ENCODE measurements at places on chromosomes 4 and X.

DNA sequence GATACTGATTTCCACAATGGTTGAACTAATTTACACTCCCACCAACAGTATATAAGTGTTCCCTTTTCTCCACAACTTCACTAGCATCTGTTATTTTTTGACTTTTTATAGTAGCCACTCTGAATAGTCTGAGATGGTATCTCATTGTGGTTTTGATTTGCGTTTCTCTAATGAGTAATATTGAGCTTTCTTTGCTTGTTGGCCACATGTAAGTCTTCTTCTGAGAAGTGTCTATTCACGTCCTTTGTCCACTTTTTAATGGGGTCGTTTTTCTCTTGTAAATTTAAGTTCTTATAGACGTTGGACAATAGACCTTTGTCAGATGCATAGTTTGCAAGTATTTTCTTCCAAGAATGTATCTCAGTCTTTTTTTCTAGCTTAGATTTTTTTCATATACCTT is 10.0 kb downstream of the FBXW7 start:
- no peak for DNase-seq

- DNase-seq, result no peak
These were observed 48.1 kb downstream of the SMC1A start for GRCh38 chrX:53374222-53374820.

GRCh38 chr4:26322346-26322745 is 1.5 kb downstream of the RBPJ start:
- DNase-seq, result no peak

- no peak for DNase-seq
These were observed 313.6 kb upstream of the DDX53 start for GRCh38 chrX:22686138-22686541.

- DNase-seq, result no peak
These were observed 3.5 kb upstream of the DCTD start for GRCh38 chr4:182920676-182921075.
